ENCODE measurements at places on chromosomes 3 and 15.

DNA sequence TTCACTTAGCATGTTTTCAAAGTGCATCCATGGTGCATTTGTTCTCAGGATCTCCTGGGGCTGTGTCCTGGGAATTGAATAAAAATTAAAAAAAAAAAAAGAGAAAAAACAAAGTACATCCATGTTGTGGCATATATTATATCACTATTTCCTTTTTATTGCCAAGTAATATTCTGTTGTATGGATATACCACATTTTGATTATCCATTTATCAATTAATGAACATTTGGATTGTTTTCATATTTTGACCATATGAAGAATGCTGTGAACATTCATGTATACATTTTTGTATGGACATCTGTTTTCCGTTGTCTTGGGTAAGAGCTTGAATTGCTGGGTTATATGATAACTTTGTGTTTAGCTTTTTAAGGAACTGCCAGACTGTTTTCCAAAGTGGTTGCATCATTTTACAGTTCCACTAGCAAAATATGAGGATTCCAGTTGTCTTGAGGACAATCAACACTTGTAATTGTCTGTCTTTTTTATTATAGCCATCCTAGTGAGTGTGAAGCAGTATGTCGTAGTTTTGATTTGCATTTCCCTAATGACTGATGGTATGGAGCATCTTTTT, 44.5 kb downstream of the CTDSPL2 start:
- DNase-seq = no peak

GRCh38 chr3:43755516-43756200, 64.9 kb downstream of the ABHD5 start:
- no peak for DNase-seq

DNA sequence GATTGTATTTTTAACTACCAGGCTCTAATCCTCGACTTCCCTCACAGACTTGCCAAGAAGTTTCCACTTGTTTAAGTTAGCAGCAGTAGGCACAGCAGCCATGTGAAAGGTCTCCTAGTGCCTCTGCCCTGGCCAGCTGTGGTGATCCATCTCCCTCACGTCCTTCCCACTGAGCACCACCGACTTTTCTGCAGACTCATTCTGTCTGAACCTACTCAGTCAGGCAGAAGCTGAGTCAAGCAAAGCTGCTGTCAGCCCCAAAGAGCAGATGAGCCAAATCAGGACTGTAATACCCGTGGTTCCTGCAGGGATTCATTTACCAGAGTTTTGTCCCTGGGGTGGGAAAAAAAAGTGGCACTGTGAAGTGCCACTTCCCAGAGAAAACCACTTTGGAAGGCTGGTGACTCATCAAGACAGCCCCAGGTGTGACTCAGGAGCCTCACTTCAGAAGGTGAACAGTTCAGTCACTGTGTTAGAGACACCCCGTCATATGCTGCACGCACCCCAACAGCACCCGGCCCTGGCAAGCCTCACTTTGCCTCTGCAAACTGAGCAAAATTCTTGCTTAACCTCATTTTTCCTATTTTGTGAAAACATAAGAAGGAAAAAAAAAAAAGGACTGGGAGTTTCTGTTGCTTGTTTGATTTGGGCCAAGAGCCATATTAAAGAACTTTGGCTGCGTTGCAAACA, 76.0 kb downstream of the WWTR1 start:
- no peak for DNase-seq

- DNase-seq = no peak
These were observed 3.0 kb upstream of the RYK start for GRCh38 chr3:134253475-134254226.

- no peak for DNase-seq
These were observed 85.3 kb downstream of the MEIS2 start for GRCh38 chr15:37015035-37015434.

DNA sequence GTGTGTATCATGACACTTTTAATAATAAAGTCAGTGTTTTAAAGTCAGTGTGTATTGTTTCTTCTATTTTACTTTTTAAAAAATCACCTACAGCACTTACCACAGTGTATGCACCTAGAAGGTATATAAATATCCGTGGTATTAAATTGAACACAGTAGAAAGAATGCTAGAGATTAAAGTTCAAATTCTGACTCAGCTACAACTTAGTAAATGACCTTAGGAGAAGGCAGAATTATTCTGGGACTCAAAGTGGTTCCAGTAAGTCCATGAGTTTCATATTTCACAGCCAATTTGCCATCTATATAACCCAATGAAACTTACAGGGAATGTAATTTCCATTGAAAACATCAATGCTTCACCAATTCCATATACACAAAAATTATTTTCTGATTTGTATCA, 52.7 kb upstream of the MAP4 start:
- DNase-seq = no peak

DNA sequence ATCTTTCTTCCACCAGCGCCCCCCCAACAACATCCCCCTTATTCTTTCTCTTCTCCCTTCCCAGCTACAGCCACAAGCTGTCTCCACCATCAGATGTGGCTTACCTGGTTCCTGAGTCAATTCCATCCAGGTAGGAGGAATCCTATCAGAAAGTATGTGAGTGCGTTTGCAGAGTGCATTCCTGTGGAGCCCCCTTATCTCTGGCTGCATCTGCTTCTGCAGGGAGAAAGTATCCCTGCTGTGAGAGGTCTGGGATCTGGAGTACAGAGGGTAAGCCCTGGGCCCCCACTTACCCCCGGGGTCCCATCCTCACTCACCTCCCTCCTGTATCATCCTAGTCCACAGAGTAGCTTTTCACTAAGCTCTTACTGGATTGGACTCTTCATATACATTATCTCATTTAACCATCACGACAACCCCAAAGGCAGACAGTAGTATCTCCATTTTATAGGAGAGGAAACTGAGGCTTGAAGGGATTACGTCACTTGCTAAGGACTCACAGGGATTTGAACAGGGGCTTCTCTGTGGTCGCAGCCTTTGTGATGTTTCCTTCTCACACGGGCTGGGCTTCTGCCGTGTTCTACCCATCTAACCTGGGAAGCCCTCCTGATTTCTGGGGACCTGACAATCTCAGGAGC, 22.2 kb upstream of the MAGEF1 start:
- DNase-seq = no peak

GRCh38 chr3:58254144-58254543, 16.6 kb downstream of the ABHD6 start:
- DNase-seq = no peak

DNA sequence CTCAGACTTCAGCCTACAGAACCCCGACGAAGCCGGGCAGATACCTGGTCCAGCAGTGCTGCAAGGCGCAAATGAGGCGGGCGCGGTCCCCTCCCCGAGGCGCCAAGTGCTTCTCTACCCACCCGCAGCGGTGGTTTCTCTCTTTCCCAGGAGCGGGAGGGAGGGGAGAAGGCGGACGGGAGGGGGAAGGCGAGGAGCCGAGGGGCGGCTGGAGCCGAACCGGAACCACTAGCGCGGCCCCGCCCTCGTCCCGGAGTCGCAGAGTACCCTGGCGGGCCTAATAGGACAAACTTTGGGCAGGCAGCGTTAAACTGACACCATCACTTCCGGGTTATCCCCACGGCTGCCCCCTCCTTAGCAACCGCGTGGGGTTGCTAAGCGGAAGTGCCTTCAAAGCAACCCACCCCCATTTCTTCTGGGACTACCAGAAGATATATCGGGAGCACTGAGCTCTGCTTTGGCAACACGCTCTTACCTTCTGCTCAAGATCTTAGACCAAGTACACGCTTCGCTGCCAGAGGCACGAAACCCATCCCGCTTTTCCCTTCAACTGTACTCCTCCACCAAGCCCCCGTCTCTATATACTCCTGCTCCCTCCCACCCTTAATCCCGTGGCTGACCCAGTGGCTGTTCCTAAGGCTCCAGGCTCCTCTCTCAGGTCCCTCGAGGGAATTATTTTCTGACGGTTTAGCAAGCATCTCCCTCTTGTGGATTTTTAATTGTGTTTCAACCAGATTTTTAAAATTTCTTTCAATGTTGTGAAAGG, at the start of gene CSNK1G1:
Gene CSNK1G1 (minus strand): TSS at position 230 of the 766 bp plus-strand sequence. CDS start 55,674 bp downstream, outside the sequence.
- DNase-seq = peak; percentile 93

DNA sequence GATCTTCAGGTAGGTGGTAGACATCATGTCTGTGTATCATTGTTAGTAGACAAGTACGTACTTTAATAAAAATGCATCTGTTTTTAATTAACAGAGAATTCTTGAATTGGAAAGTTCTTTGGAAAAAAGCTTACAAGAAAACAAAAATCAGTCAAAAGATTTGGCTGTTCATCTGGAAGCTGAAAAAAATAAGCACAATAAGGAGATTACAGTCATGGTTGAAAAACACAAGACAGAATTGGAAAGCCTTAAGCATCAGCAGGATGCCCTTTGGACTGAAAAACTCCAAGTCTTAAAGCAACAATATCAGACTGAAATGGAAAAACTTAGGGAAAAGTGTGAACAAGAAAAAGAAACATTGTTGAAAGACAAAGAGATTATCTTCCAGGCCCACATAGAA, 149.1 kb upstream of the LRRFIP2 start:
- DNase-seq = no peak

GRCh38 chr15:92899948-92900730, at the start of gene CHD2:
Gene CHD2 (plus strand): TSS chr15:92900324. CDS start chr15:92901238, 914 bp downstream.
- DNase-seq = peak; percentile 60

DNA sequence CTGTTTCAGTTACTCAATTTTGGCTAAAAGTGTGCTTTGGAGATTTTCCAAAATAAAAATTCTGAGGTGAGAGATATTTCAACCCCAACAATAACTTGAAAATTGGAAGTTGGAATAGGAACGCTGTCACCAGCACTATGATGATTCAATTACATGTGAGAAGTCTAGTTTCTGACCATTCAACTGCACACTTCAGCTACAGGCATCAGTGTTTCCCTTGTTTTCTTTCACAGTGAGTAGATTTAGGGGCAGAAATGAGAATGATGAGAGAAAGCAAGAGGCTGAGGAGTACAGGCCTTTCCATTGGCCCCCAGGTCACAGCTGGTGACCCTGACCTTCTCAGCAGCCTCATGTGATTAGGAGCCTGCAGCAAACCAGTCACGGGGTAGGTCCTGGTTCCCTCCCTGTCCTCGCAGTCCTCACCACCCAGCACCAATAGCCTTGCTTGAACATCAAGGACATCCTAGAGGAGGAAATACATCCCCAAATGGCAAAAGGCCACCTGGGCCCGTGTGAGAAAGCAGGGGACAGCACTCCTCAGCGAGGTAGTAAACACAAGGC, 10.0 kb upstream of the FILIP1L start:
- DNase-seq = no peak

DNA sequence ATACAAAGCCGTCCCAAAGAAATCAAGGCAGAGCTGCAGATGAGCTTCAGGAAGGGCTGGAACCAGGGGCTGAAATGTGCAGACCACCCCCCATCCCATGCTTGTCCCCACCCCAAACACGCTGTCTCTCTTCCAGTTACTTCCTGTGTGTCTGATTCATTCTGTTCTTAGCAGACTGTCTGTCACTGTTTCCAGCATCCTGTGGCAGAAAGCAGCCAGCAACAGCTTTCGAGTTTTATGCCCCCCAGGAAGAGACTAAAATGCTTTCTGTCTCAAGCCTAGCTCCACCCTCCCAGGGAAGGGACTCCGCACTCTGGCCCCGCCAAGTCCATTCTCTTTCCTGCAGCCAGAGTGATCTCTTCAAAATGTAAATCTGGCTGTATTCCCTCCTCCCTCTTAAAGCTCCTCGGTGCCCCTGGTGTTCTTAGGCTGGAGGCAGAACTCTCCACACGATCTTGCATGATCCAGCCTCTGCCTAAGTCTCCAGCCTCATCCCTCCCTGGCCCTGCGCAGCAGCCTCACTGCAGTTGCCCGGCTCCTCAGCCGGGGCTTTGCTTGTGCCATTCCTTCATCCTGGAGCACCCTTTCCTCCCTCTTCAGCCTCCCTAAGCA, 41.5 kb downstream of the HRH1 start:
- DNase-seq = no peak

- no peak for DNase-seq
These were observed 3.7 kb downstream of the CHRNA3 start for GRCh38 chr15:78617076-78617475.

- DNase-seq = no peak
These were observed 120.0 kb upstream of the ST8SIA2 start for GRCh38 chr15:92273723-92274122.

GRCh38 chr3:124812291-124813265, 74.6 kb downstream of the ITGB5 start:
- DNase-seq = no peak

- DNase-seq = no peak
These were observed 78.9 kb downstream of the RBPMS2 start for GRCh38 chr15:64696481-64696880.

- no peak for DNase-seq
These were observed 56.2 kb upstream of the SPATA12 start for GRCh38 chr3:57004229-57004628.

GRCh38 chr3:156576651-156577348, 21.9 kb upstream of the SSR3 start:
- no peak for DNase-seq

DNA sequence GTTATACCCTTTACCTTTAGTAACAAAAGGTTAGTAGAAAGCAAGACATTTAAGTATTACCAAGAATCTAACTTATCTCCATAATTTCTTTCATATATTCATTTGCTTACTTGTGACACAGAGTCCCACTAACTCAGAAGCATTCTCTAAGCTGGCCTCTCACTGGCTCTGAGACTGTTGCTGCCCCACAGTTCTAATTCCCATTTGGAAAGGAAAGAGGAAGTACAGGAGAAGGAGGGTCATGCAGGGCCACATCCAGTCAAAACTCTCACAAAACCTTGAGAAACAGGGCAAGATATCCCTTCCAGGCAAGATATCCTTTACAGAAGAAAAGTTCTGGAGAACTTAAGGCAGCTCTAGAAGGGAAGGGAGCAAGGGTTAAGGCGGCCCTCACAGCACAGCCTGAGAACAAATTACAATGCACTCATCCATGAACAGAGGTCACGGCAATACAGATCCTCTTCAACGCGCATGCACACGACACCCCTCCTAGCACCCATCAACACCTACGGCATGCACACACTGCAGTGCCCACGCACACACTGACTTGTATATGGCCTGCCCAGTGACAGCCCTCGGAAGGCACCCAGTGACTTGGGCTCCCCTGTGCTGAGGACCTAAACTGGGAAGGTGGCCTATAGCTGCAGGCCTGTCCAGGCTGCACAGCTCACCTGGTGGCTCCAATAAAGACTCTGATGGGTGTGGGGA, 13.0 kb upstream of the MYO5C start:
- DNase-seq = no peak

DNA sequence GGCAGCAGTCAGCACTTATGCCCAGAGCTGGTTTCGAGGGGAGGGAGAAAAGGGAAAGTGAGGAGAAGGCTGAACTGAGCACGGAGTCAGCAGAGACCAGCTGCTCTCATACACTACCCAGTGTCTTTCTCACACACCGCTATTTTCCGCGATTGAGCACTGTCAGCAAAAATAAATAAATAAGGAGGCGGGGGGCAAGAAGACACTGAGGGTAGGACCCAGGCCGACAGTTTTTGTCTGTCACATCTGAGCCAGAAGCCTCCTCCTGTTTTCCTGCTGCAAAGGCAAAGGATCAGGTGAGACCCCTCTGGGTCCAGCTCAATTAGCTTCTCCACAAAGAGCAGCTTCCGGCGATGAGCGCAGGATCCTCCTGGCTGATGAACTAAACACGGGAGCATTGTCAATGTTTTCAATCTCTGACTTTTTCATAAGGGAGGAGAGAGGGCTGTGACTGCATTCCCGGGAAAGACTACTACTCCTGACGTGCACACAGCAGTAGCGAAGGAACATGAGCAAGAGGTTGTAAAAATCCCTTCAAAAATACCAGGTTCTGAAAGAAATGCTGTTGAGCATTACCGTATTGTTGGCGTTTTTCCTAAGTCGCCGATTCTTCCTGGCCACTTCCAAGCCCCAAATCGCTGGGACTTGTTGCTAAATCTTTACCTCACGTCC, 1.3 kb downstream of the FRMD5 start:
- DNase-seq = peak; percentile 7

GRCh38 chr15:58378241-58379085, 53.3 kb upstream of the LIPC start:
- DNase-seq = no peak

GRCh38 chr3:135106445-135106844, 311.4 kb downstream of the EPHB1 start:
- DNase-seq = peak; percentile 61

All from endothelial cell (in vitro differentiated cells).